ENCODE measurements at places on chromosomes 3 and 15.

GRCh38 chr3:71803248-71803647, 18.3 kb upstream of the PROK2 start:
- no peak for DNase-seq

DNA sequence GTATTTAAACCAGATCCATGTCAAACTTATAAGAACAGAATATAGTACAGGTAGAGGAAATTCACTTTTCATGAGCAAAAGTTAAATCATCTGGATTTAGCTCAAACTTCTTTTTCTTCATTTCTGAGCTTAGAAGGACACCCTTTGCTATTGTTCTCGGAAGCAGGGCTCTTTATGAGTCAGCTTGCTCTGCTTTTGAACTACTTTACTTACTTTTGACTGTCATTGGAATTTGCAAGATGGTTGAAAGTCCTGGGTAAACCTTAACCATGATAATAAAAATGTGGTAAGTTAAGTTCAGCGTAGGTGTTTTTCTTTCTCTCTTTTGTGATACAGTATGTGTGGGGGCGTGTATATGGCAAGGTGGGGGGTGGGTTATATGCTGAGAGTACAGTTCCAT, 312.7 kb upstream of the DPH6 start:
- no peak for DNase-seq

DNA sequence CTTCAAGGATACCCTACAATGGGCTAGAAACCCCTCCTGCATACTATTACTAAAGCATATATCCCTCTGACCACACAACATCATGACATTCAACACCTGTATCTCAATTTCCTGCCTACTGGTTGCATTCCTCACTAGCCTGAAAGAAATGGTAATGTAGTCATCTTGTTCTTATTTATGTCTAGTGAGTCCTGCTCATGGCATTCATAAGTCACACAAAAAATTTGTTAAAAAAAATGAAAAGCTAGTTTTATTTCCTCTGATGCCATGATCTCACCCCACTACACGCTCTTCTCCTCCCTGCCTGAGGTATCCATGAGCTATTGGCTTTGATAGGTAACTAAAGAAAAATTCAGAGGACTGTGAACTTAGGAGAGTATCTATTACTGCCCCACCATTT, 284.5 kb downstream of the ZNF385D start:
- no peak for DNase-seq

DNA sequence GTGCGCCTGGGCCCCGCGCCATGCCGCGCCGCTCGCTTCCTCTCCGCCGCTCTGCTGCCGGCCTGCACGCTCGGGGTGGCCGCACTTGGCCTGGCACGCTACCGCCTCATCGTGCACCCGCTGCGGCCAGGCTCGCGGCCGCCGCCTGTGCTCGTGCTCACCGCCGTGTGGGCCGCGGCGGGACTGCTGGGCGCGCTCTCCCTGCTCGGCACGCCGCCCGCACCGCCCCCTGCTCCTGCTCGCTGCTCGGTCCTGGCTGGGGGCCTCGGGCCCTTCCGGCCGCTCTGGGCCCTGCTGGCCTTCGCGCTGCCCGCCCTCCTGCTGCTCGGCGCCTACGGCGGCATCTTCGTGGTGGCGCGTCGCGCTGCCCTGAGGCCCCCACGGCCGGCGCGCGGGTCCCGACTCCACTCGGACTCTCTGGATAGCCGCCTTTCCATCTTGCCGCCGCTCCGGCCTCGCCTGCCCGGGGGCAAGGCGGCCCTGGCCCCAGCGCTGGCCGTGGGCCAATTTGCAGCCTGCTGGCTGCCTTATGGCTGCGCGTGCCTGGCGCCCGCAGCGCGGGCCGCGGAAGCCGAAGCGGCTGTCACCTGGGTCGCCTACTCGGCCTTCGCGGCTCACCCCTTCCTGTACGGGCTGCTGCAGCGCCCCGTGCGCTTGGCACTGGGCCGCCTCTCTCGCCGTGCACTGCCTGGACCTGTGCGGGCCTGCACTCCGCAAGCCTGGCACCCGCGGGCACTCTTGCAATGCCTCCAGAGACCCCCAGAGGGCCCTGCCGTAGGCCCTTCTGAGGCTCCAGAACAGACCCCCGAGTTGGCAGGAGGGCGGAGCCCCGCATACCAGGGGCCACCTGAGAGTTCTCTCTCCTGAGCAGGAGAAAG, 951 bp downstream of the GPR62 start:
- DNase-seq = no peak

DNA sequence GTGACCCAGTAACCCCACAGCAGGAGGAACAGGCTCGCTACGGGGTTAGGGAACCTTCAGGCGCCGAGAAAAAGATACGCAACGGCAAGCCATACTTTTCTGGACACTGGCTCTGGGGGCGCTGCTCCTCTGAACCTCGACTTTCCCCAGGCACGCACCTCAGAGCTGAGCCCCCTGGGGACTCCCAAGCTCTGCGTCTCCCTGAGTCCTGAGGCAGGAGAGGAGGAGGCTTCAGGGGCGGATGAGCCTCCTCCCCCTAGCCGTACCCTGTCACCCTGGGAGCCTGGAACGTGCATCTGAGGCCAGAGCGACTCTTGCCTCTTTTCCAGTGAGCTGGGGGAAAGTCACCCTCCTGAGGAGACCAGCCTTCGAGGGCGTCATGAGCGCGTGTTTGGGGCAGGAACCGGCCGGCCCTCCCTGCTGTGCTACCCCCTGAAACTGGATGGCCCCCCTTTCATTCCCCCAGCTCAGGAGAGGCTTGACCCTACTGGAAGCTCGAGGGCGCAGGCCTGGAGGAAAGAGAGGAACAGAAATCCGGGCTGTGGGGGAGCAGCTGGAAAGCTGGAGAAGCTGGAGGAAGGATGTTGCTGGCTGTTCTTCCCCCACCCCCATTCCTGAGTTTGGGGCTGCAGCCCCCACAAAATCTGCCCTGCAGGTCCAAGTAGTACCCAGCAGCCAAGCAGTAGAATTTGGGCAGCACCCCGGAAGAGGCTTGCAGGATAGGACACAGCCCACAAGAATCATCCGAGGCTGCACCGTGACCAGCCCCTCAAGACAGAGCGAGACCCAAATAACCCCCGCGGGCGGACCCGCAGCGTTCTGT, 25.1 kb upstream of the POLG start:
- DNase-seq = no peak

GRCh38 chr3:5006755-5007202, 27.5 kb downstream of the BHLHE40 start:
- DNase-seq = peak; percentile 69

DNA sequence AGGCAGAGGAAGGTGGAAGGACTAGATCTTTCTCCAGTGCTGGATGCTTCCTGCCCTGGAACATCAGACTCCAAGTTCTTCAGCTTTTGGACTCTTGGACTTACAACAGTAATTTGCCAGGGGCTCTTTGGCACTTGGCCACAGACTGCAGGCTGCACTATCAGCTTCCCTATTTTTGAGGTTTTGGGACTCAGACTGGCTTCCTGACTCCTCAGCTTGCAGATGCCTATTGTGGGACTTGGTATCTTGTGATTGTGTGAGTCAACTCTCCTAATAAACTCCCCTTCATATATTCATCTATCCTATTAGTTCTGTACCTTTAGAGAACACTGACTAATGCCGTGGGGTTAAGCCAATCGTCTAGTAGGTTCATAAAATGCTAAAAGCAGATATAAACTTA, 8.8 kb upstream of the B3GNT5 start:
- DNase-seq = no peak

DNA sequence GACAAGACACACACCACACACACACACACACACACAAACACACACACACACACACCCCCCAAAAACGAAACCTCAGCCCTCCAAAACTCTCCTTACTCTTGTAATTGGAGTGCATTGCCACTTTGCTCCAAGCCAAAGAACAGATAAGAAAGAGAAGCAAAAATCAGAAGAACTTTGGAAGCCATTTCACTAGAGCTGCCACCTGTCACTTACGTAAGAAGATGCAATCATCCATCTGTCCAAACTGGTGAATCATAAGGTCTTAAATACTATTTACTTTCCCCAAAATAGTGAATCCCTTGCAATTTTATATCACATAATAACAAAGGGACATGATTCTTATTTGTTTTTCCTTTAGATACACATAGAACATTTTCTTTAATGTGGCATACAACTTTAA, 285.4 kb downstream of the ZBTB20 start:
- no peak for DNase-seq

- no peak for DNase-seq
Measured at GRCh38 chr3:65992106-65992505, 46.6 kb downstream of the MAGI1 start.

- DNase-seq = no peak
Measured at GRCh38 chr3:171815973-171816595, 5.8 kb upstream of the PLD1 start.

- no peak for DNase-seq
Measured at GRCh38 chr15:92033314-92033713, 179.8 kb downstream of the SLCO3A1 start.

DNA sequence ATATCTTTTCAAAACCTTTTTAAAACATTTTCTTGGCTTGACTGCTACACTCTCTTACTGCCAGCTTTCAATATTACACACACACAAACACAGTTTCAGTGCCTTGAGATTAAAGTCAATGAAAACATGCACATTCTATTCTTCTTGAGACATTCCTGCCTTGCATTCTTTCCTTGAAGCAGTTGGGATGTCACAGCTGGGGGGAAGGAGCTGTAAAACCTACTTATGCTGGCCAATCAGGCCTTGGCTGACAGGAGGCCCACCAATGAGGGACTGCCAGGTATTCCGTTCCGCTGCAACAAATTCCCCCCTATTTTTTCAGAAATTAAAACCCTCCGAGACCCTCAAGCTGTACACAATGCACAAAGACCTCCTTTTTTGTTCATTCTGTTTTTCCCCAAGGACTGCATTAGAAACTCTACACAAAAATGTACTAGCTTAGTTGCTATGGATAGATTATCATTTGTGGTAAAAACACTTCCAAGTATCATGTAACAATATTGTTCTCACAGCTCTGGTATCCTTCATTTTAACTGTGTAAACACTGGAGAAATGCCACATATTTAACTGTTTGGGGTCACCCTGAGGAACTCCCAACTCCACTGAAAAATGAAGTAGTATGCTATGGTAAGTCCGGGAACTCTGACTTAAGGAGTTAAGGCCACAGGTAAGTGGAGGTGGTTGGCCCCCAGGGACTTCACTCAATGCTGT, 18.5 kb downstream of the FSTL1 start:
- no peak for DNase-seq

DNA sequence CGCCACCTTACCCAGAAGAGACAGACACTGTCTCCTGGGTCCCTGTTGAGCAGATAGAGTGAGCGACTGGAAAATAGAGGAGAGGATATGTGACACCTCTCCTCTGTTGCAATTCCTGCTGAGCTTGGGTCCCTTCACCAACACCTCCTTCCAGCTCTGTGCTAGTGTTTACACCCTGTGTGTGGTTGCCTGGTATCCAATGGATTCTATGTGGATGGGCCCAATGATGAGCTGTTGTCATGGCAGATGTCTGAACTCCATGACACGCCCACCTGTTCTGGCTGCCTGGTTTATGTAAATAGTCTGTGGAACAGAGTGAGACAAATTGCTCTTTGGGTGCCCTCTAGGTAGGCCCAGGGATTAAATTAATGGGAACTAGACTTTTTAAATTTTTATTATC, 23.7 kb downstream of the RBM5 start:
- no peak for DNase-seq

DNA sequence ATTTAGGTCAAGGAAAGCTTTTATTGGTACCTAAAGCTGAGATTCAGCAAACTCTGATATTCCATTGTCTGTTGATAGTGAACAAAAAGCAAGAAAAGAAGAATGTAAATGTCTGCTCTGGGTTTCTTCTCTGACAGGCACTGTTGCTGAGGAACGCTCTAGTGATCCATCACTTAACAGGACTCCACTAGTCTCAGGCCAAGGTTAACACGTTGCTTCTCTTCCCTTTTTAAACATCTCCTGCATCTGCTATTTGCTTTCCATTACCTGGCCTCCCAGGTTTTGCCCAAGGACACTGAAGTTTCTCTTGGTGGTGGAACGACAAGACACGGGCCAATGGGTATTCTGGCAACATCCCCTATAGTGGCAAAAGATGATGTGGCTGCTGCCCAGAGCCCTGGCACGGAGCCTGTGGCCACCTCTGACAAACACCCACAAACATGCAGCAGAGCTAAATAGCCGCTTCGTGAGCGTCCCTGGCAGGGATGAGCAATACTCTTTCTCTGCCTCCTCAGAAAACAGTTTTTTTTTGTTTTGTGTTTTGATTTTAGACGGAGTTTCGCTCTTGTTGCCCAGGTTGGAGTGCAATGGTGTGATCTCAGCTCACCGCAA, 97.8 kb upstream of the AKAP13 start:
- no peak for DNase-seq

DNA sequence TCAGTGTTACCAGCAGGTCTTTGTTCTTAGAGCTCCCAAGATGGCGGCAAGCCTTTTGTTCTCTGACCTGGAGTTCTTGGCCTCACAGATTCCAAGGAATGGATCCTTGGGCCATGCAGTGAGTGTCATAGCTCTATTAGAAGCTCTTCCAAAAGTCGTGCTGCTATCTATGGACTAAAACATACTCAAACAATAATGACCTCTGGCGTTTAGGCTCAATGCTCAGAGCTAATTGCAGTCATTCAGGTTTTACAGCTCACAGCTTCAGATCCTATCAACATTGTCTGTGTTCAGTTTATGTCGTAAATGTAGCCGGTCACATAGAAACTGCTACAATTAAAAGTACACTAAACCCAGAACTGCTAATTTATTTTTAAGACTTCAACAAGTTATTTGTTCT, 22.2 kb downstream of the CCRL2 start:
- DNase-seq = no peak

- DNase-seq = no peak
Measured at GRCh38 chr15:55627730-55628368, 39.7 kb upstream of the PYGO1 start.

DNA sequence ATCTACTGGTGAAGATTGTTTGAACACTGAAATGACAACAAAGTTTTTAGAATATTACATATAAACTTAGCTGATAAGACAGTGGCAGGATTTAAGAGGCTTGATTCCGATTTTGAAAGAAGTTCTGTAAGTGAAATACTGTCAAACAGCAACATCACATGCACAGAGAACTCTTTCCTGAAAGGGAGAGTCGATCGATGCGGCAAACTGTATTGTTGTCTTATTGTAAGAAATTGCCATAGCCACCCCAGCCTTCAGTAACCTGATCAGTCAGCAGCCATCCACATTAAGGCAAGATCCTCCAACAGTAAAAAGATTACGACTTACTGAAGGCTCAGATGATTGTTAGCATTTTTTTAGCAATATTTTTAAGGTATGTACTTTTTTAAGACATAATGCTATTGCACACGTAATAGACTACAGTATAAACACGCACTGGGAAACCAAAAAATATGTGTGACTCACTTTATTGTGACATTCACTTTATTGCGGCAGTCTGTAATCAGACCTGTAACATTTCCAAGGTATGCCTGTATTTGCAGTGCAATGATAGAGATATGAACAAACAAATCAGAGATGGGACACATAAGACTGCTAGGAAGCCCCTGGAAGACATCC, 225.6 kb upstream of the UBE2E1 start:
- DNase-seq = no peak
